ENCODE measurements at places on chromosomes 13 and 19.
A peak's percentile ranks its signal among the peaks of the same experiment; 100 is the strongest.

GRCh38 chr19:40314656-40315055, 29.5 kb upstream of the AKT2 start:
- DNase-seq = no peak

DNA sequence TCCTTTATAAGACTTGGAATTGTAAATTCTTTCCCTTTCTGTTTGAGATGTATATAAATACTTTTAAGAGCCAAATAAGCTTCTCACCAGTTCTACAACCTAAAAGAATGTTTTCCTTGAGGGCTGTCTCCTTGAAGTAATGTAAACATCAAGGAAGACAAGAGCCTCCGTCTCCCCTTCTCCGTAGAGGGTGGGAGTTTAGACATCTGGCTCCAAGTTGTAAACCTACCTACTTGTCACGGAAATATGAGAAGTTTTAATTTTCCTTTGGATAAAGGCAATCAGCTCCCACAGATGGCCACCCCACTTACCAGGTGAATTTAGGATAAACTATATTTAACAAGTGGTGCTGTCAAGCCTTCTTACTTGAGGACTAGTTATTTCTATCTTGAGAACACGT, 237.9 kb downstream of the NALCN start:
- DNase-seq = no peak

- no peak for DNase-seq
Measured at GRCh38 chr19:10862561-10863106, 8.7 kb upstream of the CARM1 start.

- DNase-seq = no peak
Measured at GRCh38 chr13:49543656-49544055, 41.7 kb downstream of the RCBTB1 start.

GRCh38 chr13:29185926-29186325, 365.8 kb downstream of the MTUS2 start:
- DNase-seq = no peak

GRCh38 chr19:49423985-49424303, 703 bp upstream of the PTH2 start:
- DNase-seq = no peak

- peak; percentile 13 for DNase-seq
Measured at GRCh38 chr19:30968210-30968609, 381.0 kb downstream of the TSHZ3 start.

- DNase-seq = no peak
Measured at GRCh38 chr13:46165485-46166223, 16.3 kb downstream of the LCP1 start.

- DNase-seq = no peak
Measured at GRCh38 chr19:28522545-28522922, 690.4 kb downstream of the UQCRFS1 start.

DNA sequence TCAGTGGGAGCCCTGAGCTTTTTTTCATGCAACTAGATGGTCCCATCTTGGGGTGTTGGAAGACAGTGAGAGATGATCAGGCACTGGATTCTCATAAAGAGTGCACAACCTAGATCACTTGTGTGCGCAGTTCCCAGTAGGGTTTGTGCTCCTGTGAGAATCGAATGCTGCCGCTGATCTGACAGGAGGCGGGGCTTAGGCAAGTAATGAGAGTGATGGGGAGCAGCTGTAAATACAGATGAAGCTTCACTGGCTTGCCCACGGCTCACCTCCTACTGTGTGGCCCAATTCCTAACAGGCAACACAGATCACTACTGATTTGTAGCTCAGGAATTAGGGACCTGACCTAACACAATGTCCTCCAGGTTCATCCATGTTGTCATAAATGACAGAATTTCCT, 43.6 kb upstream of the UBAC2 start:
- no peak for DNase-seq

DNA sequence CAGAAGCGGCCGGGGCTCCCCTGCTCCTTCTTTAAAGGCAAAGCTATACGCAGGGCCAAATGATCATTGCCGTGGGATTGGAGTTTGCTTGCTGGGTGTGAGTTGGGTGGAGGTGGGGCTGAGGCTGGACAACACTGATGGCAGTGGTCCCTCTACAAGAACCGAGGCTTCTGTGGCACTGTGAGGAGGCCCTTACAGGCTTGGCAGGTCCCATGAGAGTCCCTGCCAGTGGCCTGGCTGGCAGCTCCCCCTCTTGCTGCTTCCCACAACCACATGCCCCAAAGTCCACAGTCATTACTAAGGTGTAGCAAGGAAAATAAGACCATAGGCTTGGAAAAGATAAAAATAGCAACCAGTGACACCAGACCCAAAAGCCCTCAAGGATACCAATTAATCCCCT, 98.4 kb downstream of the ANKRD10 start:
- no peak for DNase-seq

DNA sequence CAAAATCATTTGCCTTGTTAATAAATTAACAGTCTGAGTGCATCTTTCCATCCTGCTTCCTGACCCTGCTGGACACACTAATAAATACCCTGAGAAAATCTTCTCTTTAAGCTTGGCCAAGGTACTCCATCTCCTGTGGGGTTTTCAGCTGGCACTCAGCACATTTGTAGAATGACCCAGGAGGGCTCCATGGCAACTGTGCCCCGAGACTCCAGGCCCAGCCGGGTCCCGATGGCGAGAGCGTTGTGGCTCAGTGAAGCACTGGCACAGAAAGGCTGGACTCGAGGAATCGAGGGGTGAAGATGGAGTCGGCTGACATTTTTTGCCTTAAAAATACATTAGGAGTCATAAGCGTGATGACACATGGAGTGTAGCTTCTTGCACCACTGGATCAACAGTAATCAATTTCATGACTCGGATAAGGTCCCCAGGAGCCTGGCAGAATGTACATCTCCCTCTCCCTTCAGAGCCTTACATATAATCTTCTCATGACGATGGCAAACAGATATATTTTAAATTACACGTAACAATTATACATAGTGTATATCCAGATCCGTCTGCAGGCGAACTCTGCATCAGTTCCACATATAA, 85.4 kb downstream of the SLC7A1 start:
- DNase-seq = no peak

DNA sequence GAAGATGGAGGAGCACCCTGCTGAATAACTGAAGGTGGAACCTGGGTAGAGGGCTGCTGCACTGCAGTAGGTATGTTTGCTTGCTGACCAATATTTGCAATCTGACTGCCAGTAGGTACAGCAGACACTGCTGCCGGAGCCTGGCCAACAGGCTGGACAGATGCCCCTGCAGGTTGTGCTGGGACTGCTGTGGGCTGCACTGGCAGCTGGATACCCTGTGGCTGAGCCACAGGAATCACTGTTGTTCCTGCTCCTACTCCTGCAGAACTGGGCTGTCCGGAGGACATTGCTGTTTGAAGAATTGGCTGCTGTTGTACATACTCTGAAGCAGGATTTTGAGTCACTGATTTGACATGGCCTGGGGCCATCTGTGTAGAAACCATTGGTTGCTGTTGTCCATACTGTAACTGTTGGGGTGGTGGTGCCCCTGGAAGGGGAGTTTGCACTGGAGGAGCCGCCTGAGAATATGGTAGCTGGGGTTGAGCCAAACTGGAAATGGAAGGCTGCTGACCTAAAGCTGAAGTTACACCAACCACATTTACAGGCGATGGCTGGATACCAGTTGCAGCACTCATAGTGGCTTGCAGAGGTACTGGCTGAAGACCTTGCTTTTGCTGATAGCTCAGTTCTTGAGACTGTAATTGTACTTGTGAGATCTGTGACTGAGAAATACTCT, 2.2 kb downstream of the TSC22D1 start:
- peak; percentile 60 for DNase-seq

GRCh38 chr13:97124915-97125809, 97.0 kb upstream of the MBNL2 start:
- DNase-seq = peak; percentile 38

- DNase-seq = no peak
Measured at GRCh38 chr19:6416658-6417405, 7.8 kb downstream of the KHSRP start.

- DNase-seq = no peak
Measured at GRCh38 chr13:34513526-34513925, 428.5 kb upstream of the NBEA start.

GRCh38 chr13:66139250-66139649, 1090.9 kb downstream of the PCDH9 start:
- no peak for DNase-seq

DNA sequence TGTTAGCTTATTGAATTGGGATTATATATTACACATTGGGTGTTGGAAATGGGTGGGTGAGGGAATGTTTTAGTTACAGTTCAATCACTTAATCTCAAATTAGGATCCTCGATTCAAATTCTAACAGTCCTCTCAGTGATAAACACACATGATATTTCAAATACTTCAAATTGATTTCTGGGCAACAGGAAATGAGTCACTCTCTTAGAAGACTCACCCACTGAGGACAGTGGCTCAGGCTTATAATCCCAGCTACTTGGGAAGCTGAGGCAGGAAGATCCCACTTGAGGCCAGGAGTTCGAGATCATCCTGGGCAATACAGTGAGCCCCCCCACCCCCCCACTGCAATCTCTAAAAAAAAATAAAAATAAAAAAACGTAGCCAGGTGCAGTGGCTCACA, 435.3 kb downstream of the KLF12 start:
- no peak for DNase-seq

GRCh38 chr19:29422486-29423085, 103.2 kb upstream of the VSTM2B start:
- no peak for DNase-seq

- DNase-seq = no peak
Measured at GRCh38 chr13:110798081-110798994, 84.8 kb downstream of the ING1 start.

GRCh38 chr13:102724923-102725322, 30.1 kb upstream of the METTL21C start:
- no peak for DNase-seq

DNA sequence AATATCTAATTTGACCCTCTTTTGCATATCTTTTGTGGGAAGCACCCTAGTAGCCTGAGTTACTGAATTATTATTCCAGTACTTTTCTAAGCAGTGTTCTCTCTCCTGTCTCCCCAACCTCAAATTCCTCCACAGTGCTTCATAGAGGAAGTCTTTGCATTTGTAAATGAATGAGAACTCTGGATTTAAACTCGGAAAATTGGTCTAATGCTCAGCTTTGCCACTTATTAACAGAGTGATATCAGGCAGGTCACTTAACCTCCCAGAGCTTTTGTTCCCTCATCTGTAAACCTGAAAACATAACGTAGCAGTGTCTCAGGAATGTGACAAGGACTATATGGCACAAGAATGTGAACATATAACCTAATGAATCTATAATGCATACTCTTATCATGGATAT, 26.2 kb downstream of the FREM2 start:
- DNase-seq = no peak

DNA sequence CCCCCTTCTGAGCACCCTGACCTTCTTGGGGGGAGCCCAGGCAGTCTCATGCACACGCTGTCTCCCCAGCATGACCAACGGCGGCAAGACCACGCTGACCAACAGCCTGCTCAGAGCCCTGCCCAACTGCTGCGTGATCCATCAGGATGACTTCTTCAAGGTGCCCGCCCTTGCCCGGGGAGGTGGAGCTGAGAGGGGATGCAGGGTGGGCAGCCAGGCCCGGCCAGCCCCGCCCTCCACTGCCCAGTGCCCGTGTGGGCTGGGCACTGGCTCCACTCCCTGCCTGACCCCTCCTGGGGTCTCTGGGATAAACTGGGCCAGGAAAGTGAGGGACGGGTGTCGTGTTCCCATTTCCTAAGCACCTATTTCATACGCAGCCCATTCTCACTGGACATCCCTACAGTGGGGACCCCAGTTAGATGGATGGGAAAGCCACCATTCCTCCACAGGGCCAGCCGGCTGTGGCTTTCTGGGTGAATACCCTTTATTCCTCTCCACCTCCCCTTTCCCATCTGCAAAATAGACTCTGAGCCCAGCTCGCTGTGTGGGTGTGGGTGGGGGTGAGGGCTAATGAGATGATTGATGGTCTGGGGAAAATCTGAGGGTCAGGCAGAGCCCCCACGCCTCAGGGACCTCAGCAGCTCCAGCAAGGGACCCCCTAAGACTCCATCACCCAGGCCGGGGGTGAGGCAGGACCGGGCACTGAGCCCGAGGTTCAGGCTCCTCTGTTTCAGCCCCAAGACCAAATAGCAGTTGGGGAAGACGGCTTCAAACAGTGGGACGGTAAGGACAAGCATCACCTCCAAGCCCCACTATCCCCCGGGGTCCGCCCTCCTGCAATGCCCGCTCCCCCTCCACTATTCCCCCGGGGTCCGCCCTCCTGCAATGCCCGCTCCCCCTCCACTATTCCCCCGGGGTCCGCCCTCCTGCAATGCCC, 3.9 kb downstream of the NMRK2 start:
- no peak for DNase-seq

DNA sequence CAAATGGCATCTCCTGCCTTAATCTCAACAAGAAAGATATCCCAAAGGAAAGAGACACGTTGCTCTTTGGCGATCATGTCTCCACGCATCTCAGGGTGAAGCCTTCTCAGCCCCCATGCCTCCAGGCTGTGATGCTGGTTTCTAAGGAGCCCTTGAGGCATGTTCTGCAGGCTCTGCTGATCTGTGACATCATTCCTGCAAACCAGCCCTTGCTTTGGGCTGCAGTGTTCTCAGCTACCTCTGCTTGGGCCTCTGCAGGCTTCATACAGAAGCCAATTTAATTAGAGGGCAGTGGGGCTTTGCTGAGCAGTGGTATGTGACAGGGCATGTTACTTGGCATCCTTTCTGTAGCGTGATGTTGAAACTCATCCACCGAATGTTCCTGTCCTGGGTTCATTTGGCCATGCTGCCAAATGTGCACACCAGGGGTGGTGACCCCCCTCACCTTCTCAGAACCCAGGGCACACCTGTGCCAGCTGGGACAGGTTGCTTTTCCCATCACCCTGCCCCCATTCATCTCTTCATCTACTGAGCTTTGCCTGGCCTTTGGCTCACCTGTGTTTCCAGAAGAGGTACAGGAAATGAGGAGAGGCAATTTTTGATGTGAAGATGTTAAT, 230.9 kb downstream of the TEX29 start:
- DNase-seq = no peak

DNA sequence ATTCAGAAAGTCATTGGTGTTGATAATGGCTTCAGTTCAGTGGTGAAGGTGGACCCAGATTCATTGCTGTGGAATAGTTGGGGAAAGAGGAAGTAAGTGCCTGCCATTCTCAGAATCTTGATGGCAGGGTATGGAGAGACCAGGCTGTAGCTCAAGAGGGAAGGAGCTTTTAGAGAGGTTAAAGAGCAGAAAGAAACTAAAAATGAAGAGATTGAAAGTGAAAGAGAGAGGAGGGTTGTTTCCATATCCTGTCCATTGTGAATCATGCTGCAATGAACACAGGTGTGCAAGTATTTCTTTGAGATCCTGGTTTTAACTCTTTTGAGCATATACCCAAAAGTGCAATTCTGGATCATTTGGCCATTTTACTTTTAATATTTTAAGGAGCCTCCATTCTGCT, 12.5 kb downstream of the GJB6 start:
- no peak for DNase-seq

GRCh38 chr13:31909864-31910551, 121.6 kb upstream of the FRY start:
- DNase-seq = peak; percentile 75

GRCh38 chr13:109938255-109938936, 152.0 kb upstream of the IRS2 start:
- no peak for DNase-seq
